Posterior vena cava (tissue), 2 donors: ENCODE measurements at places on chromosomes 1 and 21. TPM values are rescaled to one million over a fixed set of nuclear protein-coding genes. Genes with fewer than 3 reads are reported as not detected.

The FGR gene
- 21.9 TPM for total RNA-seq

The OLIG2 gene
- total RNA-seq: not detected

The MAEL gene
- total RNA-seq: not detected

The PROX1 gene
- total RNA-seq: 13.7 TPM

DNA sequence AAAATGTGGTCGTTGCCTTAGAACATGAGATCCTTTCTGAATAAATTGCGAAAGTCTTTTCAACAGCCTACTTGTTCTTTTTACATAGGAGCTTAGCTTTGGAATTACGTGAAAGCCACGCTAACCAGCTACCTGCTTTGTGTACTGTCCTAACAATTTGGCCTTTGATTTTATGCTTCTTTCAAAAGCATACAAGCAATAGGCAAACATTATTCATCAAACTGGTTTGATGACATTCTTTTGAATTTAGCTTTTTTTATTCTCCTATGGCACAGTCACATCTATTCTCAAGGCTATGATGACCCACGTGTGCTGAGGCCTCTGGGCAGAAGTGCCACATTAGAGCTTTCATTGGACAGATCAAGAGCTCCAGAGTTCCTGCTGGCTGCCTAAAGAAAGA is 178.0 kb upstream of the DPT start:
- no peak for DNase-seq

- no peak for DNase-seq
These were observed 111.9 kb upstream of the SLC44A3 start for GRCh38 chr1:94708299-94708685.

GRCh38 chr1:6257541-6258069 is 3.3 kb downstream of the GPR153 start:
- no peak for DNase-seq

DNA sequence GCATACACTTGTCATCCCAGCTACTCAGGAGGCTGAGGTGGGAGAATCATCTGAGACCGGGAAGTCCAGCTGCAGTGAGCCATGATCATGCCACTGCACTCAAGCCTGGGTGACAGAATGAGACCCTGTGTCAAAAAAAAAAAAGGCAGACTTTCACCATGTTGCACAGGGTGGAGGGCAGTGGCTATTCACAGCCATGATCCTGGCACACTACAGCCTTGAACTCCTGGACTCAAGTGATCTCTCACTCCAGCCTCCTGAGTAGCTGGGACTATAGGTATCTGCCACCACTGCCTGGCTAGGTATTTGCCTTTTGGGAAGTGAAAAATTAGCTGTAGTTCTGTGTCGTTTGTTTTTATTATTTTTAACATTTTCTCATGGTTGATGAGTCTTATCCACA is 19.1 kb downstream of the SPATA45 start:
- DNase-seq: no peak

GRCh38 chr21:31905503-31906451 is 33.0 kb downstream of the HUNK start:
- no peak for DNase-seq

GRCh38 chr1:116113615-116114014 is 2.4 kb downstream of the MAB21L3 start:
- no peak for DNase-seq
